HFFc6 (cell line): ENCODE measurements at places on chromosomes 13 and 19. TPM values are rescaled to one million over a fixed set of nuclear protein-coding genes. Genes with fewer than 3 reads are reported as not detected.

- H3K27me3 ChIP-seq: peaks cover 4% of the 10 kb centered on the region; the same call in 1 of the 2 replicates
- peaks cover 42% of the 10 kb centered on the region for H3K36me3 ChIP-seq
- H3K27ac ChIP-seq: peak overlapping the region; percentile 98
- peak overlapping the region; percentile 74 for H3K4me3 ChIP-seq
- no peak for DNase-seq
Measured at GRCh38 chr13:110387451-110388107, 80.5 kb downstream of the COL4A2 start.

FUT2 gene
- total RNA-seq: not detected in 3 replicates

ATP1A3 gene
- total RNA-seq: 0.14 to 0.66 TPM (median 0.18 TPM) in 3 replicates

DNA sequence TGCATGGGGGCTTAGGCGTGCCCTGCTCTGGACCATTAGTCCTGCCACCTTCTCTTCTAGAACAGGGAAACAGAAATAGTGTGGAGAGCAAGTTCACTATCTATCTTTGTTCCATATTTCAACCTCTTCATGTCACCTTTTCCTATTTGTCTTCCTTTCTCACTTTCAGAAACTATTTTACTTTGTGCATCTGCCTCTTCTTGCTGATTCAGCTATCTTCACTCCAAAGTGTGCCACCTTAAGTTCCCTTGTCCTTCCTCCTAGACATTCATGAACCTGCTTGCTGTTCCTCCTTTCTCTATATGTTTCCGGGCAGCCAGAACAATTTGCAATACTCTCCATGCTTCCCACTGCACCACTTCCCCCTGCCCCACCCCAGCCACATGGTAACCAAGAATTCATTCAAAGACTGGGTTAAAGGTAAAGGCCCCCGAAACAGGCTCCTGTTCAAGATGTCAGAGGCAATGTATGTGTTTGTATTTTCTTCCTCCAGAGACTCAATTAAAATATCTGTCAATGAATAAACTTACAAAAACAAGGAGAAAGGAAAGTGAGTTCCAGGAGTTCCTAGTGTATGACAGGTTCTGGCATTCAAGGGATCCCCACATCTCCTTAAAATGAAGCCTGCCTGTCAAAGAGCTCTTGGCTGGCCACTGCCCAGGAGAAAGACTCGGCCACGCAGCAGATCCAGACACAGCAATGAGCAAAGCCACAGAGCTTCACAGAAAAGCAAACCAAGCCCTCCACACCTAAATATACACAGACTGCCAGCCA, 268.1 kb downstream of the DNAJC15 start:
- no peaks in the 10 kb centered on the region for H3K27me3 ChIP-seq
- peaks cover 25% of the 10 kb centered on the region for H3K4me1 ChIP-seq
- no peak overlapping the region for H3K27ac ChIP-seq
- H3K4me3 ChIP-seq: no peak overlapping the region

PNMA8A gene
- 8.6 and 12.5 TPM in 2 replicates for total RNA-seq

GRCh38 chr19:53883231-53883661, 1.2 kb downstream of the PRKCG start:
- no peak overlapping the region for H3K4me3 ChIP-seq
- peaks cover 11% of the 10 kb centered on the region for H3K4me1 ChIP-seq
- no peaks in the 10 kb centered on the region; the same call in 1 of the 2 replicates for H3K36me3 ChIP-seq
- H3K27ac ChIP-seq: no peak overlapping the region
- DNase-seq: no peak

MEDAG gene
- 0.41 to 0.44 TPM in 2 of 3 replicates, not detected in the other for total RNA-seq

POU2F2 gene
- total RNA-seq: 6.4 and 12.3 TPM in 2 replicates

ACER1 gene
- total RNA-seq: not detected in 3 replicates

- H3K4me3 ChIP-seq: no peak overlapping the region
- DNase-seq: no peak
- no peaks in the 10 kb centered on the region for H3K4me1 ChIP-seq
- H3K27me3 ChIP-seq: no peaks in the 10 kb centered on the region; the same call in 1 of the 2 replicates
- H3K36me3 ChIP-seq: peaks cover 16% of the 10 kb centered on the region
Measured at GRCh38 chr19:47357788-47358680, 8.9 kb downstream of the DHX34 start.

DNA sequence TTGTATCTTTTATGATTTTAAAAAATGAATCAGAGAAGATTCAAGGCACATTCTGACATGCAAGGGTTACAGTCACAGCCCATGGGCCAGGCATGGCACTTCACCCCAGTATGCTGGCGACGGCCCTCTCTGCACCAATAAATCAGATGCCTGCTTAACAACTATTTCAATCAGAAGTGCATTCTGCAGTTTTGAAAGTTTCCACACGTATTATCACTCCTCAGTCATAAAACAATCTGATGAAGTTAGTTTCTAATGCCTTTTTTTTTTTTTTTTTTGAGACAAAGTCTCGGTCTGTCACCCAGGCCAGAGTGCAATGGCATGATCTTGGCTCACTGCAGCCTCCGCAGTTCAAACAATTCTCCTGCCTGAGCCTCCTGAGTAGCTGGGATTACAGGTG, 28.3 kb upstream of the FFAR2 start:
- no peak overlapping the region for H3K4me3 ChIP-seq
- no peak for DNase-seq
- H3K36me3 ChIP-seq: no peaks in the 10 kb centered on the region
- peaks cover 35% of the 10 kb centered on the region for H3K27me3 ChIP-seq
- H3K27ac ChIP-seq: no peak overlapping the region
- no peaks in the 10 kb centered on the region for H3K4me1 ChIP-seq

GRCh38 chr13:50459046-50459445, 384.4 kb downstream of the DLEU7 start:
- no peaks in the 10 kb centered on the region for H3K4me1 ChIP-seq
- no peaks in the 10 kb centered on the region for H3K36me3 ChIP-seq
- no peak overlapping the region for H3K27ac ChIP-seq

TMEM59L gene
- 1.7 to 4.0 TPM (median 2.9 TPM) in 3 replicates for total RNA-seq

DNA sequence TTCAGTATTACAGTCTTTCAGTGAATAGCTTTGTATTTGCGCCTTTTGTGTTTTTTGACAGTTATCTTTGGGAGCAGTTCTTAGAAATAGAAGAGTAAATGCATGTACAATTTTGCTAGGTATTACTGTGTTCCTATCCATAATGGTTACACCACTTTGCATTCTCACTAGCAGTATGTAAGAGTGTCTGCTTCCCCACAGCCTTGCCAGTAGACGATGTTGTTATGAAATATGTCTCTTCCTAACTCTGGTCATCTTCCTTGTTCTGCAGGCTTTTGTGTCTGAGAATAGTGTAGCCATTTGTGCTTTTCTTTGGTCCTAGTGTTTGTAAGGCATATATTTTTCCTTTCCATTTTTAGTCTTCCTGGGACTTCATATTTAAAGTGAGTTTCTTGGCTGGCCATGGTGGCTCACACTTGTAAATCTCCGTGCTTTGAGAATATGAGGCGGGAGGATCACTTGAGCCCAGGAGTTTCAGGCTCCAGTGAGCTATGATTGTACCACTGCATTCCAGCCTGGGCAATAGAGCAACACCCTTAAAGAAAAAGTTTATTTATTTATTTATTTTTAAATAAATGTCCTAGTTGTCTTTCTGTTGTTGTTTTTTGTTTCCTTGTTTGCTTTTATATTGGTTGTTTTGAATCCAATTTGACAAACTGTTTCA, 140.3 kb downstream of the PDS5B start:
- no peaks in the 10 kb centered on the region; the same call in 1 of the 2 replicates for H3K27me3 ChIP-seq
- H3K27ac ChIP-seq: no peak overlapping the region
- DNase-seq: no peak

TTC9B gene
- not detected in 3 replicates for total RNA-seq

UHRF1 gene
- 41.7 and 72.6 TPM in 2 replicates for total RNA-seq

GRCh38 chr13:24252136-24252535, 57.2 kb upstream of the C1QTNF9 start:
- H3K27me3 ChIP-seq: peaks cover 3% of the 10 kb centered on the region
- H3K4me3 ChIP-seq: no peak overlapping the region
- H3K4me1 ChIP-seq: no peaks in the 10 kb centered on the region
- no peak for DNase-seq
- H3K27ac ChIP-seq: no peak overlapping the region
- H3K36me3 ChIP-seq: peaks cover 19% of the 10 kb centered on the region

RNF17 gene
- not detected in 3 replicates for total RNA-seq

GRCh38 chr19:45681391-45682015, 10.2 kb downstream of the SNRPD2 start:
- peaks cover 1% of the 10 kb centered on the region for H3K27me3 ChIP-seq
- H3K4me3 ChIP-seq: peak overlapping the region; percentile 84
- peaks cover 18% of the 10 kb centered on the region for H3K4me1 ChIP-seq
- peak; percentile 76 for DNase-seq
- H3K27ac ChIP-seq: peak overlapping the region; percentile 53

DNA sequence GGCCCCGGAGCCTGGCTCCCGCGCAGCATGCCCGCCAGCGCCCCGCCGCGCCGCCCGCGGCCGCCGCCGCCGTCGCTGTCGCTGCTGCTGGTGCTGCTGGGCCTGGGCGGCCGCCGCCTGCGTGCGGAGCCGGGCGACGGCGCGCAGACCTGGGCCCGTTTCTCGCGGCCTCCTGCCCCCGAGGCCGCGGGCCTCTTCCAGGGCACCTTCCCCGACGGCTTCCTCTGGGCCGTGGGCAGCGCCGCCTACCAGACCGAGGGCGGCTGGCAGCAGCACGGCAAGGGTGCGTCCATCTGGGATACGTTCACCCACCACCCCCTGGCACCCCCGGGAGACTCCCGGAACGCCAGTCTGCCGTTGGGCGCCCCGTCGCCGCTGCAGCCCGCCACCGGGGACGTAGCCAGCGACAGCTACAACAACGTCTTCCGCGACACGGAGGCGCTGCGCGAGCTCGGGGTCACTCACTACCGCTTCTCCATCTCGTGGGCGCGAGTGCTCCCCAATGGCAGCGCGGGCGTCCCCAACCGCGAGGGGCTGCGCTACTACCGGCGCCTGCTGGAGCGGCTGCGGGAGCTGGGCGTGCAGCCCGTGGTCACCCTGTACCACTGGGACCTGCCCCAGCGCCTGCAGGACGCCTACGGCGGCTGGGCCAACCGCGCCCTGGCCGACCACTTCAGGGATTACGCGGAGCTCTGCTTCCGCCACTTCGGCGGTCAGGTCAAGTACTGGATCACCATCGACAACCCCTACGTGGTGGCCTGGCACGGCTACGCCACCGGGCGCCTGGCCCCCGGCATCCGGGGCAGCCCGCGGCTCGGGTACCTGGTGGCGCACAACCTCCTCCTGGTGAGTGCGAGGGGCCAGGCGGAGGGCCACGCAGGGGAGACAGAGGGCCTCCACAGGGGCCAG, at the start of gene KL:
TSS of gene KL (plus strand) at position 10 of the 909 bp plus-strand sequence. CDS start at position 28, 18 bp downstream.
- H3K4me3 ChIP-seq: no peak within 1 kb of the TSS
- peaks cover 9% of the 10 kb centered on the region for H3K4me1 ChIP-seq
- no peaks in the 10 kb centered on the region for H3K36me3 ChIP-seq
- peaks cover 36% of the 10 kb centered on the region for H3K27me3 ChIP-seq
